Amniotic stem cell (primary cell): ENCODE measurements at places on chromosomes 6 and 20.

DNA sequence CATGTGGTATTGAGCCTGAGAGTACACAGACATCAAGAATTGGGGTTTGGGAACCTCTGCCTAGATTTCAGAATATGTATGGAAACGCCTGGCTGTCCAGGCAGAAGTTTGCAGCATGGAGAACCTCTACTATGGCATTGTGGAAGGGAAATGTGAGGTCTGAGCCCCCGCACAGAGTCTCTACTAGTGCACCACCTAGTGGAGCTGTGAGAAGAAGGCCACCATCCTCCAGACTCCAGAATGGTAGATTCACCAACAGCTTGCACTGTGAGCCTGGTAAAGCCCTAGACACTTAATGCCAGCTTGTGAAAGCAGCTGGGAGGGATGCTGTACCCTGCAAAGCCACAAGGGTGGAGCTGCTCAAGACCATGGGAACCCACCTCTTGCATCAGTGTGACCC lies 658.2 kb downstream of the HACE1 start:
- DNase-seq: no peak

- DNase-seq: peak; percentile 44
Measured at GRCh38 chr6:110537208-110538123, 61.1 kb upstream of the SLC22A16 start.

GRCh38 chr6:17054647-17055046 lies 47.2 kb upstream of the STMND1 start:
- DNase-seq: no peak

- no peak for DNase-seq
Measured at GRCh38 chr6:27139756-27140579, 107.5 kb upstream of the PRSS16 start.

DNA sequence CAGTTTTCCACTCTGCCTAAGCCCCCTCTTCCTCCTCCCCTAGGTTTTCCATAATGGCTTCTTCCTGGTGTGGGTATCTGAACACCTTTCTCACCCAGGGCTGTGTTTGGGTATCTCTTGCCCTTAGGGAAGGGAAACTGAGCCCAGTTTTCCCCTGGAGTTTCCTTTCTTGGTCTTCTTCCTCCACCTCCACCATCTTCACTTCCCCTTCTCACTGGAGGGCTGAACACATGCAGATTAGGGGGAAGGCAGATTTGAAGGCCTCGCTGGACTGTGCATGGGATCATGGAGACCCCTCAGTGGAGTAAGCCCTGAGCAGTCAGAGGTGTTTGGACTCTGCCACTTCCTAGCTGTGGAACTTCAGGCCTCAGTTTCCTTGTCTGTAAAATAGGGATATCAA lies 27.8 kb downstream of the FOXP4 start:
- no peak for DNase-seq

- DNase-seq: no peak
Measured at GRCh38 chr6:16355699-16356446, 117.5 kb downstream of the GMPR start.

DNA sequence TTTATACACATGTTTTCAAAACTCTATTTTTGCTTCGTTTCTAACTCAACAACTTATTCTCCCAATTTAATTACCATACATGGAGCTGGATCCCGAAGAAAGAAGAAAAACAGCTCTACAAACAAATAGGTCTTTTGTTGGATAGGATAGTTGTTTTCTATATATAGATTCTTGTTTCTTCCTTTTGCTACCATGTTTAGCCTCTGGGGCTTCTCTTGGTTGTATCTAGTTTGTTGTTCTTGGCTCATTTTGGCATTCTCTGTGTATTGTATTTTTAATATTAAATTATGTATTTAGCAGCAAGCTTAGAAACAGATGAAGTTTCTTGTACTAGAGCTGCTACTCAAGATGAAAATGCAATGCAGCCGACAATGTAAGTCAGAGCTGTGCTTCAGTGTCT lies 60.9 kb downstream of the PLCB4 start:
- DNase-seq: no peak

GRCh38 chr6:101758368-101758767 lies 364.9 kb downstream of the GRIK2 start:
- no peak for DNase-seq

DNA sequence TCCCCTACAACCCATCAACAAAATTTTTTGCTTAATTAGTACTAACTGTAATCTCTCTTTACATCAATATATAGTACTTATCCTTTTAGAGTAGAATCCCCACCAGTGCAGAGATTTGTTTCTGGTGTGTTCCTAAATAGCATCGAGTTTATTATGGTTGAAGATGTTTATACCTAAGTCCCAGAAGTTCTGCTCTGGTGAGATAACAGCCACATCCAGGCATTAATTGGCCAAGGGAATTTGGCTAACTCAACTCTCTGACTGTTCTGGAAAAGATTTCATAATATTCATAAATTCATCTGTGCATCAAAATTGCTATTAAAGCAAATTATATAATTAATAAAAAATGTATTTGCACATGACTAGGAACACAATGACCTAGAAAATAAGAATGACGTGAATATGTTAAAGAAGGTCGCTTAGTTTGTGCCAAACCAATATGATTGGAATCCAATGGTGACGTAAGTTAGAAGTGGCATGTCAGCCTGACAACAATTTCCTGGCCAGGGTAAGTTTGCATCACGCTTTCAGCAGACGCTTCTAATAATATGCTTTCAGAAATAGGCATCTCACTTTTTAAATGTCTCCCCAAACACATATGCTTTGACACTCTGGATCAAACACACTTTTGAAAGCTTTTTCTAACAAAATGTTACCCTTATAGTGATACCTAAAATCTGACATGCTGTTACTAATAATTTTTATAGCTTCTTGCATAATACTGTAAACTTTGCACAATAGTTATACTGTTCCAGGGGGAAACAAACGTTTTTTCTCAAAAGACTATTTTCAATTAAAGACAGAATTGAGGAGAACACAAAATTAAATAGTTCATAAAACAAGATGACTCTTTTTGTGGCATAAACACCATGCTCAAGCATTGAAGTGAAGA lies 236.7 kb downstream of the TENT5A start:
- no peak for DNase-seq

DNA sequence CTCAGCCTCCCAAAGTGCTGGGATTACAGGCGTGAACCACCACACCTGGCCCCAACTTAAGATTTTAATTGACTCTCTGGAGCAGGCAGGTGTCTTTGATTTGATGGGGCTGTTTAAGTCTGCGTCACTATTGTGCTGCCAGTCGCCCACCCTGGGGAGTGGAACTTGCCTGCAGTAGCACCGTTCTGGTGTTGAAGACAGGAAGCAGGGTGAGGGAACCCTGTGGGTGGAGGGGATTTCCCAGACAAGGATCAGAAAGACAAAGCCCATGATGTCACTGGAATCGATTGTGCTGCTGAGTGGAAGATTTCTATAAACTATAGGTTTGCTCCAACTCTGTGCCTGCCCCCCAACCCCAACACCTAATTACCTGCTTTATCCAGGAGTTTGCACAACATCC lies 11.0 kb downstream of the ALDH8A1 start:
- DNase-seq: no peak

DNA sequence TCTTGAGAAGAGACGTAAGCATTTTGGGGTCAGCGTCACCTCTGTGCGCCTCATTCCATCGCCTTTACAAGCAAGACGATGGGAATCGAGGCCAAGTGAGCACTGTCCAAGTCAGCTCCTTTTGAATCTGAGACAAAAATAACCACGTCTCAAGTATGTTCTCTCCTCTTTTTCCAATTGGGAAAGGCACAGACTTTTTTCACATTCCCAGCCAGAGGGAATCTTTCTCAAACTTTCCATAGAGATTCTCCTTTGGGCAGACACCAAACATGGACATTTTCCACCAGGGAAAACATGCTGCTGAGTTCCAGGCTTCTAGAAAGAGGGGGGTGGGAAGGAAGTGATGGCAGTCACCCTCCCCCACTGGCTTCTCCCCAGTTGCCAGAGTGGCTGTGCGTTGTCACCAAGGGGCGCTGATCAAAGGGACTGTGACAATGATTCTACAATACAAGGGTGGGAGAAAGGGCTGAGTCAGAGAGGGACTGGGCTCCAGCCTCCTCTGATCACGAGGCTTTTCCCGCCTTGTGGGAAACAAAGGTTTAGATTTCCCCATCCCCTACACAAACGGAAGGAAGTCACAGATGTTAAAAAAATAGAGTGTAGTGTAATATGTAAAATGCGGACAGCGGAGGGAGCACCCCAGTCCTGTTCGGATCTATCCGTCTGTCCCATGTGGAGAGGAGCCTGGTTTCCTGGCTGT lies 281.9 kb upstream of the RNF24 start:
- no peak for DNase-seq

DNA sequence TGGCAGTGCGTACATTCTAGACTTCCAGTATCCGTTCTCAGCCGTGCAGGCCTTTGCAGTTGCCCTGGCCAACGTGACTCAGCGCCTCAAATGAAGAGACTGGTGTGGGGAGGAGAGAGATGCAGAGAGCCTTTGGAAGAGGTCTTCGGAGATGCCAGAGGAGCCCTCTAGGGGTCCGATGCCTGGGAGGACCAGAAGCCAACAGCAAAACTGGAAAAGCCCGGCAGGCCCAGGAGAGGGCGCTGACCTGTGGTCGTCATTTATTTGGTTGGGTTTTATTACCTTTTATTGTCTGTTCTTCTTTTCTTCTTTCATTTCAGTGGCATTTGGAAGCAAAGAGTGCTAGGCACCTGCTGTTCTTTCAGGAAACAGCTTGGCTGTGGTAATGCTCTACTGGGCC lies 53.3 kb upstream of the TMEM181 start:
- DNase-seq: no peak

- DNase-seq: no peak
Measured at GRCh38 chr6:110492584-110492983, 16.2 kb upstream of the SLC22A16 start.

DNA sequence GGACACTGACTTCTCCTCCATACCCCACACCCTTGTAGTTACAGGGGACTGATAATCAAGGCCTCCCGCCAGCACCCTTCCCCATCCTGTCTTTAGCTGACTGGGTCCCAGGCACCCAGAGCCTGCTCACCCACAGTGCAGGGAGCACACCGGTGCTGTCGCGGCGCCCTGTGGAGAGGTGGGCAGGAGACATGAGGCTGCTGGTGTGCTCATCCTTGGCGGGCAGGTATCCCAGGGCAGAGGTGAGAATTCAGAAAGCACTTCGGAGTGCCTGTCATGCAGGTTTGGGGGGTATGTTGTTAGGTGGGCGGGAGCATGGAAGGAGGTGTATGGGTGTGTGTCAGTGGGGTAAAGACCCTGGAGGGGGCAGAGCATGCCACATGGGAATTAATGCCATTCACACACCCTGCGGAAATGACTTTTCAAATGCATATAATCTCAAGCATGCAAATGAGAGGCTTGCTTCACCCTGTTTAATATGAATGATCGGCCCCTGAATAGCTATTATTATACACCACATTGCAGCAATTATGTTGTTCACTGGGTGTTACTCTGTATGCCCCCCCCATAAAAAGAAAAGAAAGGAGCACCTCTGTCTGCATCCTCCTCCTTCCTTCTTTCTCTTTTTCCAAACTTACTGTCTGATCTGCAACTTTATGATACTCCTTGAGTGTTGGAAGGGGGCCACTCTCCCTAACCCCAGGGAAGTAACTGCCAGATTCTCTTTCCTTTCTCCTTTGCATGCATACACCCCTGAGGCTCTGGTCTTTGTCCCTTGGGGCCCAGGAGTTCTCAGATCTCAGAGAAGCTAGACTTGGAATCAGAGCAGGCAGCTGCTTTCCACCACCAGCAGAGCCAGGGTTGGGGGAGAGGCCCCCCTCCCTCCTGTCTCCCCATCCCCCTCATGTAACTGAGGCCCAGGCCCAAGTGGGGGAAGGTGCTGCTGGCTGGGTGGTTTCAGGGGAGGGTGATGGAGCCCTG lies 16.0 kb downstream of the FOXP4 start:
- DNase-seq: no peak

- DNase-seq: peak; percentile 28
Measured at GRCh38 chr6:104789770-104790190, 69.9 kb downstream of the HACE1 start.

GRCh38 chr20:44228465-44229258 lies 18.1 kb upstream of the OSER1 start:
- DNase-seq: no peak

DNA sequence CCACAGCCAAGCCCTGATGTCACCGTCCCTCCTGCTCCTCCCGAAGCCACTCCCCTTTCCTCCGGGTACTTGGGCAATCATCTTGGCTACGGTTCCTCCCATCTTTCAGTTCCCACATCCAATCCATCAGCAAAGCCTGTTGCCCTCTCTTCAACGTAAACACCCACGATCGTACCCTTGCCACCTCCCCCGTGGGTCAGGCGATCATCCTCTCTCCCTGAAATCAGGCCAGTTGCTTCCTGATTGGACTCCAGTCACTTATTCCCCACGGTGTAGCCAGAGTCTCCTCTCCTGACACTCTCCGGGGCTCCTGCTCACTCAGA lies 44.5 kb downstream of the SULF2 start:
- no peak for DNase-seq

DNA sequence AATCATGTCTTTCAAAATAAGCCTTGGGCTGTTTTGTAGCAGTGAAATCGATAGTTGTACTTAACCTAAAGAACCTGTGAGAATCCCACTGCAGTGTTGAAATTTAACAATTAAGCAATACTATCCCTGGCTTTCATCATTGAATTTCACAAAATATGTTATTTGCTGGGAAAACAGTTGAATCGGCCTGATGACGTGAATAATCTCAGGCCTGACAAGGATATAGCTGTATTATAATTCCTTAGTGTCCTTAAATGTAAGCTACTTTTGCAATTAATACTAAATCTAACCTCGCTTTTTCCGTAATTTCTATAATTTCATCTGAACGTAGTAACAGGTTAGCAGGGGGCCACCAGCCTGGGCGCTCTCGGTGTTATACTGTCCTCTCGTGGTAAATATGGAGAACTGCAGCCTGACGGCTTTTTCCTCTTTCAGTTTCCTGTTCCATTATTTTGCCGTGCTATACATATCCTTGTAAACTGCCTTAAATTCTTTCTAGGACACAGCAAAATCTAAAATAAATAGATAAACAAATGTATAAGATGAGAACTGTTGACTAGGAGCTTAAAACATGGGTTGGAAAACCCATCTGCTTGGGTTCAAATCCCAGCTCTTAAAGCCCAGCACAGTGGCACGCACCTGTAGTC lies 24.0 kb downstream of the MTFR2 start:
- no peak for DNase-seq

- DNase-seq: no peak
Measured at GRCh38 chr6:109662192-109662591, 28.8 kb downstream of the AK9 start.

DNA sequence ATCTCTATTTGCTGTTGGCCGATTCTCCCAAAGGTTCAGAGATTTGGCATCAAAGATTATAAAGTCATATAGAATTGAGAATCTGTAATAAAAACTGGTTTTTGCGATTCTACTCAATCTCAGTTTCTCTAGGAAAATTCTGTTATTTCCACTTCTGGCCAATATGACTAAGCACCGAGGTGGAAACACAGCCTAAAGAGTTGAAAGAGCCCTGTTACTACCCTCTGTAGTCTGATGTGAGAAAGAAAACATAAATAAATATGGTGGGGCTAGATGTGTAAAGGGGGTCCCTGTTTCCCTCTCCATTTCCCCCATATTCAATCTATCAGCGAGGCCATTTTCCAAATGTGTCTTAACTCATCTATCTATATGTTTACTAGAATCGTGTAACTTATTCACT lies 83.4 kb downstream of the PRDM1 start:
- DNase-seq: no peak
